Right lung (tissue), 10 donors: ENCODE measurements at places on chromosomes 7 and 10. TPM values are rescaled to one million over a fixed set of nuclear protein-coding genes. Genes with fewer than 3 reads are reported as not detected.

- DNase-seq: no peak
These were observed 79.2 kb downstream of the CAMK1D start for GRCh38 chr10:12428447-12429135.

GRCh38 chr7:85306115-85306514 lies 119.3 kb upstream of the SEMA3D start:
- DNase-seq: no peak

- DNase-seq: no peak
These were observed 976 bp downstream of the NAT16 start for GRCh38 chr7:101179117-101179516.

- DNase-seq: no peak
These were observed 470.7 kb upstream of the KLF6 start for GRCh38 chr10:4255751-4256150.

GRCh38 chr7:112566442-112567324 lies 85.9 kb downstream of the LSMEM1 start:
- peak; percentile 9 for DNase-seq

GRCh38 chr10:28686835-28687682 lies 9.7 kb downstream of the BAMBI start:
- DNase-seq: no peak

DNA sequence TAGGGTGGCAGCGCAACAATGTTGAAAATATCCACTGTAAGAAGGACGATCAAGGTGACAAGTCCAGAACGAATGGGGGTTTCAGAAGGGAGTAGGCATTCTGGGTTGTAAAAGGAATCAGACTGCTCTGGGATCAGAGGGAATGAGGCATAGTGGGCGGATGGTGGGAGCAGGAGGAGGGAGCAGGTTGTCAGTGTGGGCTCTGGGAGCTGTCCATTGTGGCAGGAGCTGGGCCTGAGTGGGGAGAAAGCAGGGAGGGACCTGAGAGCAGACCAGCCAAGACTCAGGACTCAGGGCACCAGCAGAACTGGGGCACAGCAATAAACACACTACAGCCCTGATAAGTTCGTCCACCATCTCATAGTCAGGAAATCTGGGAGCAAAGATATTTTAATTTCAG lies 292.6 kb upstream of the MKI67 start:
- DNase-seq: no peak

- no peak for DNase-seq
These were observed 143.8 kb downstream of the TEX36 start for GRCh38 chr10:125538947-125539731.

DNA sequence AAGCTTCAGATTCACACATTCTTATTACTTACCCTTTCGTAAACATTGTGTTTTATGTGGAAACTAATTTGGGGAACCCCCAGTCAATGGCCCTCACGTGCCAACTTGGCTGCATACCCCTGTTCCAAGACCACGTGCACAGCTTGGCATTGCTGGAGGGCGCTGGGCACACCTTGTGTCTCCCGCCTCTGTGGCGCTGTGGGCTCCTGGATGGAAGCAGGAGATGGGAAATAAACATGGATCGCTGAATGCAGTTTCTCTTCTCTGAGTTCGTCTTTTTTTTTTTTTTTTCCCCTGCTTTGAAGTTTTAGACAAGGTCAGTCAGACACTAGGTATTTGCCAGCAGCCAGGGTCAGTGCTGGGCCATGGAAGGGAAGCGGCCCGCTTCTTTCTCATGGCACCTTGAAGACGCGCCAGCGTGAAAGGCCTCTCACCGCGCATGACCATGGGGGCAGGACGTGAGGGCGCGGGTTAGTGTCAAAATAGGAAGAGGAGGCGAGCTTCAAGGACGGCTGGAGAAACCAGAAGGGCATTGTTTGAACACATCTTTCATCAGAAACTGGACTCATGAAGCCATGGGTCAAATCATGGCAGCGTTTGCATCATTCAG lies 27.3 kb downstream of the BNIP3 start:
- DNase-seq: no peak

- DNase-seq: peak; percentile 15
These were observed 64.0 kb downstream of the RASGEF1A start for GRCh38 chr10:43202657-43203447.

GRCh38 chr10:30963992-30964930 lies 67.4 kb downstream of the ZNF438 start:
- DNase-seq: no peak

DNA sequence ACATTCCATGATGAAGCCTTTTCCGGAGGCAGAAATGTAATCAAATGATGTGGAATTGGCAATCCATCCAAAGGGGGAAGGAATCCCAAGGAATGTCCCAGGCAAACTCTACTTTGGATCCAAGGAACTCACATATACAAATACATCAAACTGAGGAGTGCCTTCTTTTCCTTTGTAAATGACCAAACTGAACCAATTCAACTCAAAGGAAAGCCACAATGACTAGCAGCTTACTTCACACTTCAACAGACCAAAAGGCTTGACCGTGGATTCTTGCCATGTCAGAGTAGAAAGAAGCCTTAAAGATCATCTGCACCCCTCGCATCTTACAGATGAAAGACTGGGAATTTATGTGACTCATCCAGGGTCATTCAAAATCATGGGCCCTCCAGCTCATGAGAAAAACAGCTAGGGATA lies 79.7 kb upstream of the MACROH2A2 start:
- DNase-seq: no peak

GRCh38 chr7:42014625-42015618 lies 222.1 kb downstream of the GLI3 start:
- no peak for DNase-seq

- DNase-seq: no peak
These were observed 17.3 kb downstream of the DCLRE1C start for GRCh38 chr10:14936584-14936983.

DNA sequence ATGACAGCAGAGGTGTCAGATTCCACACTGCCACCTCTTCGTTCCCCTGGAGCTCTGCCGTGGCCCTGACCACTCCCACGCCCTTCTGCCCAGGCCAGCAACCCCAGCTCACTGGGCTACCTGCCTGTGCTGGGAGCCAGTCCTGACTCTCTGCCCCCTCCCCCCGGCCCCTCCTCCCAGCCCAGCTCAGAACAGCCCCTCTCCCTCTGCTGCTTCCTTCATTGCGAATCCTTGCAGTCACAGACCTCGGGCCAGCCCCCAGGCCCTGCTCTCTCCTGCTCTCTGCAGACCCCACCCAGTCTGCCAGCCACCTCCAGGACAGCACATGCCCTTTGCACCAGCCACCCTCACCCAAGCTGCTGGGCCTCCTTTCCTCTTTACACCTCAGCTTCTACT lies 60.4 kb downstream of the TCERG1L start:
- DNase-seq: no peak

GRCh38 chr10:5447056-5447455 lies 34.7 kb downstream of the NET1 start:
- DNase-seq: no peak

GRCh38 chr7:66348959-66349358 lies 143.8 kb downstream of the TPST1 start:
- no peak for DNase-seq

DNA sequence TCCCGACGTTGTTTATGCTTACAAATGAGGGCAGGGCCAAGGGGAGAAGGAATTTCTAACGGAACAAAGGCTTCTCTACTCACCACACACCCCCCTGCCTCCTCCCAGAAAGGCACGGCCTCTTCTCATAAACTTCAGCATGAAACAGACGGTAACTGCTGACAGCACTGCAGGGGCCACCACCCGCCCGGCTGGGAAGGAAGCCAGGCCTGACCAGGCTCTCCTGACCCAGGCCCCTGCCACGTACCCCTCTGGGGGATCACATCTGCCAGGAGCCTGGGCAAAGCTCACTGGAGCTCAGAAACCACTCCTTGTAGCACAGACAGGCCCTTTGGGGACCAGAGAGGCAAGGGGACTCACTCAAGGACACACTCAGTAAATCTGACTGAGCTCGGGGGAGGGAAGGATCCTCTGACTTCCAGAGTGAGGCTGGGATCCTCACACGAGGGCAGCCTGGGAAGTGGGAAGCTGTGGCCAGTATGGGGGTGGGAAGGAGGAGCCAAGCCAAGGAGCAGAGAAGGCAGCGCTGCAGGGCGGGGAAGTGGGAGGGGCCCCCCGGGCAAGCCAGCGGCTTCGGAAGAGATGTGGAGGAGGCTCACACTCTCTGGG lies 46.1 kb downstream of the ZCCHC24 start:
- DNase-seq: peak; percentile 90

The MSS51 gene
- polyA plus RNA-seq: 4.0 TPM

The SAMD9L gene
- 10.4 TPM for polyA plus RNA-seq

The ACSM6 gene
- polyA plus RNA-seq: 0.19 TPM

The C10orf105 gene
- 0.51 TPM for polyA plus RNA-seq

The DHTKD1 gene
- 14.7 TPM for polyA plus RNA-seq

The GPR15LG gene
- polyA plus RNA-seq: not detected

The ZNF503 gene
- polyA plus RNA-seq: 52.4 TPM

The POT1 gene
- 53.6 TPM for polyA plus RNA-seq

The TWIST1 gene
- polyA plus RNA-seq: 0.90 TPM

The OR2A5 gene
- 0.25 TPM for polyA plus RNA-seq

The LRRC61 gene
- 18.0 TPM for polyA plus RNA-seq

The CRTAC1 gene
- 2.4 TPM for polyA plus RNA-seq
